Activated T-helper 17 cell treated with anti-CD3 and anti-CD28 coated beads, Interleukin-2, amount 50 U/mL, for 72 hours (primary cell): ENCODE measurements at places on chromosomes 2 and 18.

GRCh38 chr2:149021271-149021719 is 17.2 kb upstream of the LYPD6B start:
- no peak for ATAC-seq

- ATAC-seq: no peak
Observed at GRCh38 chr2:113164930-113165585, 8.7 kb upstream of the PSD4 start.

DNA sequence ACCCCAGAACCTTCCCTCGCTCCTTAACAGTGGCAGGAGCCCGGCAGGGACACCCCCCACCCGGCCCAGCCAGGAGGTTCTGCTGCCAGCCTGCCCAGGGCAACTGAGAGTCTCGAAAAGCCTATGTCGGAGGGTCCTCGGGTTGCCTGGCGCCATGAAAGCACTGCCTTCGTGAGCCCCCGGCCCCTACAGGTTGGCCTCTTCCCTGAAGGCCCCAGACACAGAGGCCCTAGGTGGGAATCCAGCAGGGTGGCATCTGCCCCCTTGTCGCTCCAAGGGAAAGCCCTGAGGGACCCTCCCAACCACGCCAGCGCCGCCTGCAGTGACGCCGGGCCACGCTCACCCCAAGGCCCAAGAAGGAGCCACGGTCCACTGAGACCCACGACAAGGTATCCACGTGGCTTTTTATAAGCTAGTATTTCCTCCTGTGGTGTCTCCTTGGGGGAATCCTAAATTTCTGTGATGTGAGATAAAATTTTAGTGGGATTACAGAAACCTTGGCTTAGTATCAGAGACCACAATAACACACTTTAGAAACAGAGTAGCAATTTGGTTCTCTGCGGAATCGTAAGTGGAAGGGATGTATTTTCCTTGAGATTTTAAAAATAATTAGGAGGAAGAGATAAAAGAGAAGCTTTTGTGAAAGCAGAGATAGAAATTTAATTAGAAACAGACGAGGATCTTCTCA is 138.9 kb downstream of the HDAC4 start:
- no peak for ATAC-seq

GRCh38 chr2:52113338-52113737 is 1081.4 kb upstream of the NRXN1 start:
- ATAC-seq: no peak

- no peak for ATAC-seq
Observed at GRCh38 chr2:33370636-33371265, 105.7 kb upstream of the RASGRP3 start.

GRCh38 chr2:47626664-47627063 is 156.3 kb upstream of the MSH6 start:
- ATAC-seq: no peak

DNA sequence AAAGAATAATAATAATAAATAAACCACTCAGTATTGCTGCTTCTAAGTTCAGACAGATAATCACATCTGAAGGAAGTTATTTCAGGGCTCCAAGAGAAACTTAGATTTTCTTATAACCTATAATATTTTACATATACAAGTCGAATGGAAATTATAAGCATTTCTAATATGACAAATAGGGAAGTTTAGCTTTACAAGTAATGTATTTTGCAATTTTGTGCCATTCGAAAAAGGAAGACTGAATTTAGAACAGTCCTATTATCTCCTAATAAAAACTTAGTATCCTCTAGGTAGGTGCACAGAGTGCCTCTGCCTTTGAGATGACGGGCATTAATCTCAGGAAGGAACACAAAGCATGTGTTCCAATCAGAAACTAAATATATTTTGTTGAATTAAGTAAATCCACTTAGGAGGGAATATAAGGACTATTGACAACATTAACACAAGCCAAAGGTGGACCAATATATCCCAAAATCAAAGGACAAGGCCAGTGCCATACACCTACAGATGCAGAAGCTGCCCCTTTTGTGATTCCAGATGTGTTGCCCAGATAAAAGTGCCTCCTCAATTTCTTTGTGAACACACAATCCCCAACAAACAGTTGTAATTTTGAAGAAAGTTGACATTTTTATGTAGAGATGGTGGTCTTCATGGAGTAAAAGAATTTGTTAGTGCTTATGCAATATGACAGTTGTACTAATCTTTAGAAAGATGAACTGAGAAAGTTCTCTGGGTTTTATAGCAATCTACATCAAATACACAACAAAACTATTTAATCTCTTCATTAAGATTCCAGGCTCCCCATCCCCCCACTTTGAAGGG is 36.6 kb downstream of the PTCD3 start:
- no peak for ATAC-seq

GRCh38 chr2:144520756-144521487 is 1.0 kb upstream of the ZEB2 start:
- ATAC-seq: no peak

GRCh38 chr2:63051042-63051794 is 588 bp downstream of the OTX1 start:
- no peak for ATAC-seq

DNA sequence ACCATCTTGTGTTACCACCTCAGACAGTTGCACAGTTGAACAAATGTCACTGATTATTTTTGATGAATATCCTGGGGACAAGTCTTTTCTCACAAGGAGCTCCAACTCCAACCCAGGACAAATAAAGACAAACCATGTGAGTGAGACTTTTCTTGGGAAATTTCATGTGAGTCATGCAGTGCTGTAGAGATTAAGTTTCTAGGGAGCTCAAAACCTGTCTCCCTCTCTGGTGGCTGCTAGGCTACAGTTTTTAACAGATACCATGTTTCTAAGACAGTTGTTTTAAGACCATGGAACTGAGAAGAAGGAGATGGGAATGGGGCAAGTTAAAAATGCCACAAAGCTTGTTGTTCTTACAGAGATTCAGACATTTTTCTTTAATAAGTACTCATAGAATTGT is 255.5 kb downstream of the RIT2 start:
- no peak for ATAC-seq

DNA sequence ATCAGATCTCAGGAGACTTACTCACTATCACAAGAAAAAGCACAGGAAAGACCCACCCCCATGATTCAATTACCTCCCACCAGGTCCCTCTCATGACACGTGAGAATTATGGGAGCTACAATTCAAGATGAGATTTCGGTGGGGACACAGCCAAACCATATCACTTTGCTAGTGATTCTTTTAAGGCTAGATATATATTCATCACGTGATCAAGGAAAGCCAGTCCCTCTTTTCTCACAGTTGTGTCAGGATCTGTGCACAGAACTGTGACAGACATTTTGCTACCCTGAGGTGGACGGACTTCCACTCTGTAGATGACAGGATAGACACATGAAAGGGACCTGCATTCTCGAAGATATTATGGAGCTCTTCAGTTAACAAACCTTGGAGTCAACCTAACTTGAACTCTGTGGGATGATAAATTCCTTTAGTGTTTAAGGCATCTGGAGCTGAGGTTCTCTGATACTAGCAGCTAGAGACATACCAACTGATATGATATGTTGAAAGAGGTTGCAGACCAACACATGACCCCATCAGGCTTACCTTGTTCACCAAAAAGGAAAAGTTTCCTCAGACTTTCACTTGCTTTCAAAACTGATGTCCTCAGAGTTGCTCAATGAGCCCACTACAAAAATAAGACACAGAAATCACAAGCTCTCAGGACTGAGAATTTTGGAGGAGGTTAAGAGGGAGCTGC is 66.3 kb upstream of the SCG2 start:
- no peak for ATAC-seq

DNA sequence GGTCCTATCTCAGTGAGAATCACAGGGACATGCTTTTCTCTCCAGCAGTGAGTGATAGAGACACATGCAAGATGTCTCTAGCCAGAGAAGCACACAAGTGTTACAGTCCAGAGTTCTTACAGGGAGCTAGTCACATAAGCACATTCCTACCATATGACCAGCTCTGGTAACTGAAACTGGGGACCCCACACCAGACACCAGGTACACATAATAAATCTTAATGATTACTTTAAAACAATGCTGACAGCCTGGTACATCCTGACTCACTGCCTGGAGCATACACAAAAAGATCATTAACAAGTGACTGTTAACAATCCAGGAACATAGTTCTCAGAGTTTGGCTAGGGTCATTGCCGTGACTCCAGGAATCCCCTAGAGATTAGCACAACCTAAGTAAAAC is 53.6 kb downstream of the GALNT1 start:
- ATAC-seq: no peak

DNA sequence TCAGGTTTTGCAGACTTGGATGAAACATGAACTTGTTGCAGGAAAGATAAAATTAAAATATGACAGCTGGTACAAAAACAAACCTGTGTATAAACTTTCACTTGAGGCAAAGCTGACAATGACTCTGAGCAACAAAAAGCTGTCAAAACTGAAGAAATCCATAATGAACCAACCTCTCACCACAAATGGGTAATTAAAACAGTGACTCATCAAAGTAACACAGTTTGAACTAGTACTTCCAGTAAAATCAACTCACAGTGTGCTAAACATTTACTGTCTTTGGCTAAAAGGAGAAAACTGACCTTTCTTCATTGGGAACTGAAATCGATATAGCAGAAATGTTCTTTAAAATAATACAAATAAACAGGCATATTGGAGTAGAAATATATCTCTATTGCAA is 209.7 kb downstream of the WDPCP start:
- ATAC-seq: no peak

DNA sequence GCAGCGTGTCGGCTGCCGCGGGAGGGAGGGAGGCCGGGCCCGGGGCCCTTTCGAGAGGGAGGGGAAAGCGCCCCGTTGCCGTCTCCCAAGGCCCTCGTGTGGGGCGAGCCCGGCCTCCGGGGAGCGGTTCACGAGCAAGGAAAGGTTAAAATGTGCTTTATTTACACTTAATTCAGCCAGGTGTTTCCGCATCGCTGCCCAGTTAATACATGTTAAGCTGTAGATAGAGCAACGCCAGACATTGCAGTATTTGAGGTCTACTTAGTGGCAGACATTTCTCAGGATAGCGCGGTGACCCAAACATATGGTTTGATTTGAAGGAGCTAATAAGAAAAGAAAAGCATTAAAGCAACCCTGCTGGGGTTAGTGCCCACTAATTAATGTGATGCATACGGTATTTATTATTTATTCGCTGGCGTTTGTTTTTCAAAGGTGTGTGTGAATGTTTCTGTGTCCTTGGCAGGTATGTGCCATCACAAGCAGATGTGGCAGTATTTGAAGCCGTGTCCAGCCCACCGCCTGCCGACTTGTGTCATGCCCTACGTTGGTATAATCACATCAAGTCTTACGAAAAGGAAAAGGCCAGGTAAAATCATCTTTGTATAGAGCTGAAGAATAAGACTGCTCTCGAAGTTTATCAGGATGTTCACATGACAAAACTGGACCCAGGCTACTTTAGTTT is 571 bp downstream of the EEF1B2 start:
- no peak for ATAC-seq

GRCh38 chr2:226732478-226733188 is 67.0 kb downstream of the IRS1 start:
- no peak for ATAC-seq

GRCh38 chr2:172821370-172822338 is 86.0 kb downstream of the RAPGEF4 start:
- no peak for ATAC-seq

DNA sequence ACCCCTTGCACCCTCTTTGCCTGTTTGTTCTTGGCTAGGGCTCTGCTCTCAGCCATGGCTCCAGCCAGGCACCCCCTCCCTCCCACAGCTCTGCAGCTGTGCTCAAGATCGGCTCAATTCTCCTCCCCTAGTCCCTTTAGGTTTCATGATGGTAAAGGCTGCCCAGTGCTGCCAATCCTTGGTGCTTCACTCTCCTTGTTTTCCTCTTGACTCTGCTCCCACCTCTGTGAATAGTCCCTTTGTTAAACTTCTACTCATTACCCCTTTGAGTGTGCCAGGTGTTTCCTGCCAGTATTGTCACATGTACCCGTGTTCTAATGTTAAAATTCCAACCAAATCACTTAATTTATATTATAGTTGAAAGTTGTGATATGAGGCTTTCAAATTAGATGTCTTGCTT is 101.0 kb upstream of the CERS6 start:
- ATAC-seq: no peak

GRCh38 chr2:120400551-120400950 is 54.6 kb downstream of the INHBB start:
- ATAC-seq: no peak

DNA sequence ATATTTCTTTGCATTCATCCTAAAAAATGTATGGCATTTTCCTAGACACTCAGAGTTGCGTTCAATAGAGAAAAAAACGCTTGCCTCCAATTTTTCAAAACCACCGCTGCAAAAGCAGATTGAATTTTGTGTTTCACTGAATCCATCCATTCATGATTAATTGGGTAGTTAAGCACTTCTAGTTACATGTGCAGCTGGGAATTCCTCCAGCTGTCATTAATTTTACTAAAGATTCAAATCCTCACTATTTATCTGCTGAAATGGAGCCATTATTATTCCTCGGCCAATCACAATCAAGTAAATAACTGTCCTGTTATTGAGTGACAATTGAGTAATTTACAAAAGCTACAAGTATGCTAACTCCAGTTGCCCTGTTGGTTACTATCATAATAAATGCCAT is 75.8 kb upstream of the ARL5A start:
- ATAC-seq: no peak

DNA sequence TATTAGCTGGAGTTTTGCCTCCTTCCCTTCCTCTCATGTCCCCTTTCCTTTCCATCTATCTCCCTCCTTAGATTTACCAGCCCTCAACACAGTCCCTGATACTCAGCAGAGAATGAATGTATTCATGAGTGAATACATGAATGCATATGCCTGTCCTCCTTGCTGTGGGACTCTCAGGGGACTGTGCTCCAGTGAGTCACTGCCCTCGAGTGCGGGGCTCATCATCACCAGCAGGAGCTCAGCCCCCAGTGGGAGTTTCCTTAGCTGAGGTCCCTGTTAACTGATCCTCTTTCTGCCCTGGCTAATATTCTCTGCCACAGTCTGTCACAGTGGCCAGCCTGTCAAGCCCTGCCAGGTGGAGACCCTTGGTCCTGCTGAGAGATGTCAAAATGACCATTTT is 104.9 kb upstream of the LHCGR start:
- ATAC-seq: no peak

GRCh38 chr18:37701967-37702366 is 136.4 kb upstream of the CELF4 start:
- ATAC-seq: no peak

DNA sequence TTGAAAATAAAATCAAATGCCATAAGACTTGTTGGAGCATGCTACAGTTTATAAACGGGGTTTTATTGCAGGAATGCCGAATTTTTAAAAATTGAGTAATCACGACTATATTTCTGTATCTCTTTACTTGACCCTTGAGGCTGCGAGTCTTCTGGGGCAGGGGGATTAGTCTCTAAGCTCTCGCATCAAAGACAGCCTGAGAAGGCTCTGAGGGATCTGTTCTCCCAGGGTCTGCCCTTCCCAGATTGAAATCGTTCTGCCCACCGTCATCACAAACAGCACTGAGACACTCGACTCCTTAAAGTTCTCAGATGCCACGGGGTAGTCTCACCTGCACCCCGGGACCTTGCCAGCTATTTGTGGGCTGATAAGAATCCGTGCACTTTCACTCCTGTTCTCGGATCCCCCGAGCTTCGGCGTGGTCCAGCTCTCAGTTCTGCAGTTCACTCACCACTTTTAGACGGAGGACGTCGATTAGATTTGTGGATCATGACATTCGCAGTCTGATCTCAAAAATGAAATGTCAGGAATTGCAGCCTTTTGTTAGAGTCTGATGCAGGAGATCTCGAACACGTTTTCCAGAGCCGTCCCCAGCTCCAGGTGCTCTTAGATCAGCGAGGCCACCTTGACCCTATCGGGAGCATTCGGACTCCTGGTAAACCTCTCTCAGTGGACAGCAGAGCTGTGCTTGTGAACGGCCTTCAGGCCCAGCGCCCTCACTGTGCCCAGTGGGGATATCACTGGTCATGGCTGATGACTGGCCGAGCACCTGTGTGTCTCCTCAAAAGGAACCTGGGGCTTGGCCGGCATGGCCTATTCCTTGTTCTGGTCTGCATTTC is 43.0 kb downstream of the TWIST2 start:
- ATAC-seq: no peak
